ENCODE measurements at places on chromosomes 7 and 10. TPM values are rescaled to one million over a fixed set of nuclear protein-coding genes. Genes with fewer than 3 reads are reported as not detected.

Gene TSPAN13
- total RNA-seq: 81.1 TPM

Gene HOGA1
- total RNA-seq: not detected

Gene SPAM1
- total RNA-seq: not detected

Gene SPOCK2
- total RNA-seq: 362 TPM

GRCh38 chr10:110209454-110209925 lies 2.1 kb downstream of the MXI1 start:
- H3K4me3 ChIP-seq: peak overlapping the region; percentile 97
- peaks cover 27% of the 10 kb centered on the region for H3K27me3 ChIP-seq
- H3K36me3 ChIP-seq: no peaks in the 10 kb centered on the region
- DNase-seq: peak; percentile 70
- H3K27ac ChIP-seq: peak overlapping the region; percentile 90

DNA sequence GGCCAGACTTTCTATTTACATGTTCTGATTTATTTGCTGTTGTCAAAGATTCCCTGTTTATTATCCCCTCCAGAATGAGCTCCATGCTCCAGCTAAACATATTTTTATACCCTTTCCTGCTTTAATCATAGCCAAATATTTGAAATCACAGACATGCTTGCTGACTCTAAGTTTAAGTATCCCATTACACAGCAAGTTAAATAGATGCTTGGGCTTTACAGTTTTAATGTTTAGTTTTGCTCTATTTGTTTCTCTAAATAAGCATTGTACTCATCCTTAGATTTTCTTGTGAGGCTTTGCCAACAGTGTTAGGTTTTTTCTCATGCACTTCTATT lies 196.8 kb downstream of the TAX1BP1 start:
- no peak overlapping the region for H3K27ac ChIP-seq
- H3K4me1 ChIP-seq: peaks cover 22% of the 10 kb centered on the region
- DNase-seq: no peak
- no peaks in the 10 kb centered on the region for H3K27me3 ChIP-seq
- no peaks in the 10 kb centered on the region for H3K36me3 ChIP-seq

DNA sequence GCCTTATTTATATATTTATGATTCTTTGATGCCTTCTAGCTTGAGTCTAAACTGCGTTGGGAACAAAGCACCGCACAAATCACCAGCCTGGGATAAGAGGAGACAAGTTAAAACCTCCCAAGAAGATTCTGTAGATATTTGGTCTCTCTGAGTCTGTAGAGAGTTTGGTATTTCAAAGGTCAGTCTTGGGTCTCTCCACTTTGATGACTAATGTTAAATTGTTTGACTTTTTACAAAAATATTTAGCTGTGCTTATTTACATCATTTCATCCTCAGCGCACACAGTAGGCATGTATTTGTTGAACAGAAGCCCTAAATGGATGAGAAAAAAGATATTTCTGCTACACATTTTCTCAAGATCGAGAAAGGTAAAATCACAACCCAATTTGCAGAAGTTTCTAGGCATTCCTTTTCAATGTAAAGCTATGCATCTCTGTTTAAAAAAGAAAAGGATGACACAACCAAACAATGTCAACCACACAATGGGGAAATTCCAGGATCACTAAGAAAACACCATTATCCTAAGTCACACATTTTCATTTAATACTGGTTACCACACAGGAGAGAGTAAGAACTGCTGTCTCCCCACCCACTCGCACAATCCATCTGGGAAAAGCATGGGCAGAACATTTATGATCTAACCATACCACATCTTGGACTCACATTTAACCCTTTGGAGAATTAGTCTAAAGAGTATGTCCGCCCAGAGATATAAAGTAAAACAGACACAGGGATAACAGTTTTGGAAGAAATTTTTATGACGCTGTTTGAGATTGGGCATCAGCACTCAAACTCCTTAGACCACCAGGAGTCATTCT lies 4.4 kb downstream of the CDK6 start:
- H3K36me3 ChIP-seq: no peaks in the 10 kb centered on the region
- H3K27me3 ChIP-seq: peaks cover 11% of the 10 kb centered on the region
- peaks cover 34% of the 10 kb centered on the region for H3K4me1 ChIP-seq
- DNase-seq: no peak
- peak overlapping the region; percentile 88 for H3K27ac ChIP-seq

GRCh38 chr10:119940487-119940886 lies 48.0 kb downstream of the SEC23IP start:
- no peaks in the 10 kb centered on the region for H3K4me1 ChIP-seq
- H3K27ac ChIP-seq: no peak overlapping the region
- H3K36me3 ChIP-seq: peaks cover 9% of the 10 kb centered on the region
- no peak overlapping the region for H3K4me3 ChIP-seq
- no peak for DNase-seq

DNA sequence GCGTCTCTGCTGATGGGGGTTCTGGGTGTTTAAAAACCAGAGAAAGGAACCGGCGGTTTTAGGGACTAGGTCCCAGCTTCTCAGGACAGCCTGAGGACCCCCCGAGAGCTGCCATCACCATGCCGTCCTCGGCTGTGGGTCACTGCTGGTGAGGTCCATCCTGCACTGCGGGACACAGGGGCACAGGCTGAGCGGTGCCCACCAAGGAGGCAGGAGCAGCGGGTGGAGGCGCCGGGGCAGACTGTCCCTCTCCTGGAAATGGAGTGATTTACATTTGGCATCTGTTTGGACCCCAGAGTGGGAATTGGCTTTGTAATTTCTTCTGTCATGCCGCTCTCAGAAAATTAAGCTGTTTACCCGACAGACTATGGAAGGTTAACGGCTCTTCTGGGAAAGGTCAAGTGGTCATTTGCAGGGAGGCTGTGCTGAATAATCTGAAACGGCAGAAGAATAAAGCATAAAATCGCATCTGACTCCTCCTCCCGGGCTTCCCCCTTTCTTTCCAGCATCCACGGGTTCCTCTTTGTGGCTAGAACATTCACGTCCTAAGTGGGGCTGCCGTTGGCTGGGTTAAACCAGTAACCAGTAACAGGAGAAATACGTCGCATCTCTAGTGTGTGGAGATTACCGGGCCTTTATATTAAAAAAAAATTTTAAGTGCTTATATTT lies 31.7 kb downstream of the LHPP start:
- peak overlapping the region; percentile 49 for H3K4me3 ChIP-seq
- H3K27me3 ChIP-seq: peaks cover 6% of the 10 kb centered on the region
- peaks cover 25% of the 10 kb centered on the region for H3K4me1 ChIP-seq
- DNase-seq: no peak

- peaks cover 10% of the 10 kb centered on the region for H3K4me1 ChIP-seq
- peak overlapping the region; percentile 19 for H3K27ac ChIP-seq
- H3K36me3 ChIP-seq: peaks cover 5% of the 10 kb centered on the region
- no peak overlapping the region for H3K4me3 ChIP-seq
- H3K27me3 ChIP-seq: peaks cover 3% of the 10 kb centered on the region
- DNase-seq: no peak
These were observed 36.8 kb downstream of the NACAD start for GRCh38 chr7:45052011-45052410.

DNA sequence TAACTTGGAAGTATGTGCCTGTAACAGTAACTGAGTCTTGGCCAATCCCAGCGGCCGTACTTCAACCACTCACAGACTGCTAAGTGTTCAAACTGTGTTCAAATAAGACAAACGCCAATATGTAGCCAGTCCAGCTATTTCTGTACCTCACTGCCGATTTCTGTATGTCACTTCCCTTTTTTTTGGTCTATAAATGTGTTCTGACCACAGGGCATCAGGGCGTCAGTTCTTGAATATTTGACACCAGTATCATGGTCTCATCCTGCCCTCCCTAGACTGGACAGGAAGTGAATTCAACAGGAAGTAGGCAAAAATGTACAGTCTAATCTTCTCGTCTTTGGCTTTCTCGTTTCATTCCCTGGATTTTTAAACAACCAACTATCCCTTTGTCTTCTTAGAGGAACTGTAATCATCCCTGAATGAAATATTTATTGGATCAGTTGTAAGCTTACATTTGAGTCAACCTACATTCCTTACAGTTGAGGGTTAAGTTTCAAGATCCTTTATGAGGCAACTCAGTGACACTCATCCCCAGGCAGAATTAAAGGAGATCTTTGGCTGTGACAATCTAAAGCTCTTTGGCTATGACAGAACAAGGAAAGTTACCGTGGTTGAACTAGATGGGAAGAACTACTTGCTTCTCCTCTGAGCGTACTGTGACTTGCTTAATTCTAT lies 232.7 kb downstream of the NSUN6 start:
- H3K4me1 ChIP-seq: no peaks in the 10 kb centered on the region
- H3K4me3 ChIP-seq: no peak overlapping the region
- H3K27me3 ChIP-seq: no peaks in the 10 kb centered on the region
- H3K27ac ChIP-seq: no peak overlapping the region
- no peaks in the 10 kb centered on the region for H3K36me3 ChIP-seq
- no peak for DNase-seq

DNA sequence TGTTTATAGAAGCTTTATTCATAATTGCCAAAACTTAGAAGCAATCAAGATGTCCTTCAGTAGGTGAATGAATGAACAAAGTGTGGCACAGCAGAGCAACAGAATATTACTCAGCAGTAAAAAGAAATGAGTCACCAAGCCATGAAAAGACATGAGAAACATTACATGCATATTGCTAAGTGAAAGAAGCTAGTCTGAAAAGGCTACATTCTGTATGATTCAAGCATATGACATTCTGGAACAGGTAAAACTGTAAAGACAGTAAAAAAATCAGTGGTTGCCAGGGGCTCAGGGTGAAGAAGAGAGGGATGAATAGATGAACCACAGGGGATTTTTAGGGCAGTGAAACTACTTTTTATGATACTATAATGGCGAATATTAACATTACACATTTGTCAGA lies 80.9 kb upstream of the APBB1IP start:
- H3K4me1 ChIP-seq: peaks cover 6% of the 10 kb centered on the region
- H3K4me3 ChIP-seq: no peak overlapping the region
- no peaks in the 10 kb centered on the region for H3K27me3 ChIP-seq
- DNase-seq: no peak
- no peaks in the 10 kb centered on the region for H3K36me3 ChIP-seq

- no peak overlapping the region for H3K27ac ChIP-seq
- H3K4me3 ChIP-seq: no peak overlapping the region
- no peaks in the 10 kb centered on the region for H3K36me3 ChIP-seq
- no peak for DNase-seq
- H3K4me1 ChIP-seq: no peaks in the 10 kb centered on the region
- H3K27me3 ChIP-seq: no peaks in the 10 kb centered on the region
These were observed 190.3 kb upstream of the AHR start for GRCh38 chr7:17108049-17108584.

DNA sequence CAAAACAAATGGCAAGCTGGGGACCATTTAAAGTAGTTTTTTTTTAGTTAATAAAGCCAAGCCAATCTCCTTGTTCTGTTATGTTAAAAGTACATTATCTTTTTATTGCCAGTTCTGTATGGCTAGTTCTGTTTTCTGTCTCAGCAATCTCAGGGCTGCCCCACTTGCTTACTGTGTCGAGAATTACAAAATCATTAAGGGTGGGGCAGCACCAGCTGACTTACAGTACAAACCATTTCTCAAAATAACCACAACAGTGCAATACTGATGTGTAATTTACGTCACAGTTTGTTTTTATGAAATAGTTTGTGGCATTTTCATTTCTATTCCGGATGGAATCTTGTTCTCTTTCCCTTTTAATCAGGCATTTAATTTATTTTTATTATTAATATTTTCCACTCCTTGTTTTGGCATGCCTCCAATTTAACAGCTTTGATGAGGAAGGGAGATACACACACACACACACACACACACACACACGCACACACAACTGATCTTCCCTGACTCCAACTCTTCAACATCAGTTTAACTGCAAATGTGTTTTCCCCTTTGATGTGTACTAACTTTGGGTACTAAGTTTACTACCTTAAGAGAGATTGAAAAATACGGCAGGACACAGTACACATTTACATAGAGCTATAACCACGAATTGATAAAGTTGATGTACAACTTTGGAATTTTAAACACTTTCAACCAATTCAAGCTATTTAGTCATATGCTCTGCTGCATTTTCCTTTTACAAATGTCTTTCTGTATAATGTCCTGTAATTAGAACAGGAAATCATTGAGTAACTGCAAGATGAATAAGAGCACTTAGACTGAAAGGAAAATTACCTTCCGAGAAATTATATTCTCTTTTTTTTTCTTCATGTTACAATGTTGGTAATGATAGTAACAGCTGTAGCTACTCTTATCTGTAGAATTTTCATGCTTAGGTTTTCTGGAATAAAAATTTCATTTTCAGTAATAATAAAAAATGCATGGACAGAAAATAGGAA lies 91.5 kb downstream of the ARID5B start:
- H3K27ac ChIP-seq: no peak overlapping the region
- no peak overlapping the region for H3K4me3 ChIP-seq
- H3K36me3 ChIP-seq: no peaks in the 10 kb centered on the region

DNA sequence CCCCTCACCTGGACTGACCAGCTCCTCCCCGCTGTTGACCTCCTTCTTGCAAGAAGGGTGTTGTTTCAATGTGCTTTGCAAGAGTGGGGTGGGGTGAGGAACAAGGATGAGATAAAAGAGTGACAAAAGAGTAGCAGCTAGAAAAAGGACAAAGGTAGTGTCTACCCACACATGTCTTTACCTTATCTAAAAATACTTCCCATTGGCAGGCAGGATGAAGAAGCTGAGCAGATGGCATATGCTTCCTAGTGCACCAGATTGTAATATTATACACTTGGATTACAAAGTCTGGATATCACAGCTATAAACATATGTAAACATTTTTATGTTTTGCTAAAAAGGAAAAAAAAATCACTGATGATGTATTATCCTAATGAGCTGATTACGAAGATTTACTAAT lies 34.5 kb downstream of the CHN2 start:
- H3K27ac ChIP-seq: peak overlapping the region; percentile 74
- no peak for DNase-seq
- no peak overlapping the region for H3K4me3 ChIP-seq
- H3K27me3 ChIP-seq: peaks cover 3% of the 10 kb centered on the region
- H3K36me3 ChIP-seq: no peaks in the 10 kb centered on the region
- H3K4me1 ChIP-seq: peaks cover 20% of the 10 kb centered on the region

DNA sequence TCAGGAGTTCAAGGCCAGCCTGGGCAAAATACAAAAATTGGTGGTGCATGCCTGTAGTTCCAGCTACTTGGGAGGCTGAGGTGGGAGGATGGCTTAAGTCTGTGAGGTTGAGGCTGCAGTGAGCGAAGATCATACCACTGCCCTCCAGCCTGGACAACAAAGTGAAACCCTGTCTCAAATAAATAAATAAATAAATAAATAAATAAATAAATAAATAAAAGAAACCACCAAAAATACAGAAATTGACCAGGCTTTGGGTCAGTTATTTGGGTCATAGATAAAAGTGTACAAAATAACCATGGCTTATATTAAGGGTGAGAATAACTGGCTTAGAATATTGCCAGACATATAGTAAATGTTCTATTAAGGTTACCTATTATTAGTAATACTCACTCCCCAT lies 129.2 kb downstream of the NEUROD6 start:
- no peaks in the 10 kb centered on the region for H3K4me1 ChIP-seq
- H3K27ac ChIP-seq: no peak overlapping the region
- no peak for DNase-seq
- peaks cover 6% of the 10 kb centered on the region for H3K36me3 ChIP-seq

- no peak for DNase-seq
- H3K27ac ChIP-seq: no peak overlapping the region
- H3K4me3 ChIP-seq: no peak overlapping the region
These were observed 1040.1 kb upstream of the LRRN3 start for GRCh38 chr7:110050785-110051184.

- DNase-seq: no peak
- H3K27ac ChIP-seq: no peak overlapping the region
- no peak overlapping the region for H3K4me3 ChIP-seq
- peaks cover 9% of the 10 kb centered on the region for H3K4me1 ChIP-seq
These were observed 68.6 kb downstream of the MMRN2 start for GRCh38 chr10:86888585-86889381.

GRCh38 chr7:79403451-79403850 lies 50.0 kb downstream of the MAGI2 start:
- no peaks in the 10 kb centered on the region for H3K4me1 ChIP-seq
- H3K36me3 ChIP-seq: no peaks in the 10 kb centered on the region
- no peak overlapping the region for H3K4me3 ChIP-seq
- no peaks in the 10 kb centered on the region for H3K27me3 ChIP-seq

Measured in glutamatergic neuron (in vitro differentiated cells).